ENCODE measurements at places on chromosomes 5 and 9.

DNA sequence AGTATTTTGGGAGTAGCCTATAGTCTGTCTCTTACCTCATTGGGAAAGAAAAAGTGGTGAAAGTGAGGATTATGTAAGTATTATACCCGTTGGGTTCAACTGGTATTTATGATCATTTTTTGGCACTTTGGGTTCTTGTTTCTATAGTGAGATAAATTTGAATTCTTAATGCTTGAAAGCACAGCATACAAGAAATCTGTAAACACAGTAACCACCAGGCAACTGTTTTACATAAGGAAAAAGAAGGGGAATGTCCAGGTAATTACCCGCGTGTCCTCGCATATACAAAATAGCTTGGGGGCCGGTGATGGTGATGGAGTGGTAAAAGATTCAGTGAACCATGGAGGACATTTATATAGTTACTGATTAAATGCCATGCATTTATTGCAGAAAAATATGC, 60.5 kb downstream of the BASP1 start:
- no peak for DNase-seq

DNA sequence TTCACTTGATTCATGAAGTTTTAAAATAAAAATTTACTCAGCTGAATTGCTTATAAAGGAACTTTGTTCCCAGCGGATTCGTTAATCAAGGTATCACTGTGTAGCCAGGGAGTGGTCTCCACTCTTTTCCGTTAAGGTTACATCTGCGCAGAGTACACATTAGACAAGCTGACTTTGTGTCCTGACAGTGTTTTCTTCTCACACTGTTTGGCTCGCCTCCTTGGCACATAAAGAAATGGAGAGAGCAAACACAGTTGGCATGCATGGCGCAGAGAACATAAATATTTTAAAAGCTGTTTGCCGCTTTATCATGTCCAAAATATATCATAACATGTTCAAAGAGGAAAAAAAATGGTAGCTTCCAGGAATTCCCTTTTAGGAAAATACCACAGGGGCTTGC, 153.2 kb downstream of the EDIL3 start:
- DNase-seq: no peak

- DNase-seq: no peak
Measured at GRCh38 chr5:78570646-78571045, 77.9 kb downstream of the LHFPL2 start.

GRCh38 chr5:82560561-82560960, 282.4 kb upstream of the RPS23 start:
- no peak for DNase-seq

- DNase-seq: no peak
Measured at GRCh38 chr9:134193912-134194535, 29.7 kb upstream of the RNU6ATAC start.
